ENCODE measurements at places on chromosomes 3 and 15. TPM values are rescaled to one million over a fixed set of nuclear protein-coding genes. Genes with fewer than 3 reads are reported as not detected.
A peak's percentile ranks its signal among the peaks of the same experiment; 100 is the strongest.

The CLRN1 gene
- total RNA-seq, result not detected

The GCSAM gene
- total RNA-seq, result not detected

The ZNF717 gene
- total RNA-seq, result 5.2 TPM

- DNase-seq, result no peak
Measured at GRCh38 chr3:73669260-73669659, 44.5 kb upstream of the PDZRN3 start.

The CCR8 gene
- total RNA-seq, result not detected

The CYP8B1 gene
- not detected for total RNA-seq

GRCh38 chr3:153614140-153614539 lies 452.1 kb downstream of the RAP2B start:
- DNase-seq, result no peak

GRCh38 chr15:42849836-42850235 lies 70.7 kb downstream of the TTBK2 start:
- DNase-seq, result no peak

DNA sequence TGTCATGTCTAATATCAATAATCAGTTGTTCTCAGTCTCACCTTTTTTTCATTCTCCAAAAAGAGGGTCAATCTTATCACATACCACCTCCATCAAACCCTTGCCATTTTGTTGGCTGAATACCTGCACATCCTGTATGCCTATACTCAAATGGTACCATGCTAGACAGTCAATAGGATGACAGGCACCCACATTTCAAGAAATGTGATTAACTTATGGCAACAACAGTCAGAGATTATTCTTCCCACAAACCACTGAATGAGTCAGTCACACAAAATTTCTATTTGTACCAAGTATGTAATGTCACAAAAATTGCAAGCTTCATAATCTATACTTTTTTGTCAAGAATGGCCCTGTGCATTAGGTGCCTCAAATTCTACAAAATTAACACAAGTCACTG lies 5.1 kb upstream of the SLC27A2 start:
- no peak for DNase-seq

DNA sequence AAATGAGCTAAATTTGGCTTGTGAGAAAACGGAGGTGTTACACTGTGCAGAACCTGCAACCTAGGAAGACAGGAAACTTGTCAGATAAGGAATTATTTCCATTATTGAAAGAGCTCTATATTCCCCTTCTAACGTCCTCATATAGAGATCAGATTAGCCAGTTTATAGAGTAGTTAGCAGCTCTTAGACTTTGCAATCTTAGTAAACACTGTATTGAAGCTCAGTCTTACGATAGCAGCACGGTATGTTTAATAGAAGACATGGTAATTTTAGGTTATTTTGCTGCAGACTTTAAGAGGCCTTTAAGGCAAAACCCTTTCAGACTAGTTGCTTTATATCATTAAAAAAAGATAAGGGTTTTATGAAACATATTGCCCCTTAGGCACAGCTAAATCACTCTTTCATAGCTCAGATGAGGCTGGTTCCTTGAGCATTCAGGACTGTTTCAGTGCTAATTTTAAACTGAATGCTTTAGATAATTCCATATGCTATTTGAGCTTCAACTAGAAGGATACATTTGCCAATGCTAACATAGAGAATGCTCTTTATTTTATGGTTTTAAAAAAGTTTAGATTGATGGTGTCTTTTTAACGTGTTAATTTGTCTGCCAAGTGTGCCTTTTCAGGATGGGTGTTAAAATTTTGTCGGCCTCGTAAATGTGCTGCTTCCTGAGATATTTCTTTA lies 234.3 kb downstream of the PYDC2 start:
- DNase-seq, result no peak

The PPP1R14D gene
- 0.33 TPM for total RNA-seq

GRCh38 chr3:2929574-2929973 lies 180.6 kb downstream of the IL5RA start:
- DNase-seq, result no peak

DNA sequence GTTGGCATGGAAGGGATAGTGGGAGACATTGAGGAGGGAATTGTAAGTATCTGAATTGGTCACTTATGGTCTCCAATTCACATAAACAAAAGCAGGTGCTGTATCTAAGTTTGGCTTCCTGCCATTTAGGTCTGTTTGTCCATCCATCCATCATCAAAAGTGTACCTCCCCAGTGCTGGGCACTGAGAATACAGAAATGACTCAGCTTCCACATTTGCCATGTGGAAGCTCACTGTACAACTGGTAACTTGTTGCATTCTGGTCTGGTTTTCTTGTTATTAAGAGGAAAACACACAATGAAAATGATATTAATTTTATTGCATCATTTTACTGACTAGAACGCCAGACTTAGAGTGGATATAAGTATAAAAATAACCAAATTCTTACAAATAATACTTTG lies 30.9 kb upstream of the MUC13 start:
- DNase-seq, result no peak

The AADACL2 gene
- not detected for total RNA-seq

The GOLGA6B gene
- 0.11 TPM for total RNA-seq

DNA sequence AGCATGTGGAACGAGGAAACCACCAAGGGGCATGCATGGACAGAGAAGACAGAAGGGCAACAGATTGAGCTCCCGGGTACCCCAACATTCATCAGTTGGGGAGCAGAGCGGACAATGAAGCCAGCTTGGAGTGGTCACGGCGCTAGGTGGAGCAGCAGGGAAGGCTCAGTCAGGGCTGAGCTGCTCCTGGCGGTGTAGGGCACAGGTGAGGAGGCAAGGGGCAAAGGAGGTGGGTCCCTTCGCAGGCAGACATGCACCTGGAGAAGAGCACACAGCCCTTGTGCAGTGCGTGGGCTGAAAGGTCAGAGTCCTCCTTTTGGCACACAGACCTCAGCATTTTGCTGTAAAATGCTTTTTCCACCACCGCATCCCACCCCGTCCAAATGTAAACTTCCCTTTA lies 90.0 kb upstream of the SLC6A6 start:
- DNase-seq, result no peak

DNA sequence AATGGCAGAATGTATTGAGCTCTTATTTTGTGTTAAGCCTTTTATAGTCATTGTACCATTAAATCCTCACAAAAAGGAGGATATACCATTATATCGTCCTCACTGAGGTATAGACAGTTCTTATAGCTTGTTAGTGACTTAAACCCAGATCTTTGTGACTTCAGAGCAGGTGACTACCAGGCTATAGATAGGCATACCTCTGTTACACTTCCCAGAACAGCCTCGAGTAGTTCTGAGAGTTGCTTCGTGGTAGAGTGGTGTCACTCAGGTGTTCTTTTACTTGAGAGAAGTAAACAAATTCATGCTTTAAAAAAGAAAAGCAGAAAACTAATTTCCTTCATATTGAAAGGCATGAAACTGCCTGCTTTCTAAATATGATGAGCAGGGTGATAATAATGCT lies 59.9 kb downstream of the SEC22A start:
- DNase-seq, result no peak

DNA sequence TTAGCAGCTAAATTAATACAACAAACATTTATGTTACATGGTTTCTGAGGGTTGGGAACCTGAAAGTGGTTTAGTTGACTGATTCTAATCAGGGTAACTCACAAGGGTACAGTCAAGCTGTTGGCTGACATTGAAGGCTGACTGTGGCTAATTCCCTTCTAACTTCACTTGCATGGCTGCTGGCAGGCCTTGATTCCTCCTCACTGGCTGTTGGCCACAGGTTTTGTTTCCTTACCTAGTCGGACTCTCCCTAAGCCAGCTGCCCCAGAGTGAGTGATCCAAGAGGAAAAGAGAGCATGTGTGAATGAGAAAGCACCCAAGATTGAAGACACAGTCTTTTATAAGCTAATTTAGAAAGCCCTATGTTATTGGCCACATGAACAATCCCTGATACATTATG lies 700.1 kb downstream of the ROBO1 start:
- no peak for DNase-seq

The MME gene
- 1.2 TPM for total RNA-seq

The GP9 gene
- total RNA-seq, result not detected

DNA sequence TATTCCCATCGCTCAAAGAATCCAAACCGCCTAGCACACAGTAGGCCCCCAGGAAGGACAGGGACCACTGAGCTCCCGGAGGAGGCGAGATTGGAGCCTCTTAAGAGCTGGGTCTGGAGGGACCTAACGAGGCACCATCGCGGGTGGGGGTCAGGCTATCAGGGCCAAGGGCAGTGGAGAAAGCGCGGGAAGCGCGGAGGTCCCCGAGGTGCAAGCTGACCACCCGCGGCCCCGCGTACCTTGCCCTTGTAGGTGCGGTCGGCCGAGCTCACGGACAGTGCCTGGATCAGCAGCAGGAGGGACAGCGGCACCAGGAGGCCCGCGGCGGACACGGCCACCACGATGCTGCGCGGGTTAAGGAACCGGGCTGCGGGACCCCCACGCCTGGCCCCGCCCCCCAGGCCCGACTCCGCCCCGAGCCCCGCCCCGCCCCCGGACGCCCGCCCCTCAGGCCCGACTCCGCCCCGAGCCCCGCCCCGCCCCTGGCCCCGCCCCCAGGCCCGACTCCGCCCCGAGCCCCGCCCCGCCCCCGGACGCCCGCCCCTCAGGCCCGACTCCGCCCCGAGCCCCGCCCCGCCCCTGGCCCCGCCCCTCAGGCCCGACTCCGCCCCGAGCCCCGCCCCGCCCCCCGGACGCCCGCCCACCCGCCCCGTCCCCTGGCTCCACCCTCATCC lies 3.9 kb downstream of the ZDHHC19 start:
- no peak for DNase-seq

The MED12L gene
- 0.55 TPM for total RNA-seq

- DNase-seq, result no peak
Measured at GRCh38 chr3:112858410-112859069, 11.9 kb upstream of the CD200R1L start.

GRCh38 chr3:76010252-76010651 lies 224.9 kb upstream of the ZNF717 start:
- no peak for DNase-seq

The EOMES gene
- 0.47 TPM for total RNA-seq

DNA sequence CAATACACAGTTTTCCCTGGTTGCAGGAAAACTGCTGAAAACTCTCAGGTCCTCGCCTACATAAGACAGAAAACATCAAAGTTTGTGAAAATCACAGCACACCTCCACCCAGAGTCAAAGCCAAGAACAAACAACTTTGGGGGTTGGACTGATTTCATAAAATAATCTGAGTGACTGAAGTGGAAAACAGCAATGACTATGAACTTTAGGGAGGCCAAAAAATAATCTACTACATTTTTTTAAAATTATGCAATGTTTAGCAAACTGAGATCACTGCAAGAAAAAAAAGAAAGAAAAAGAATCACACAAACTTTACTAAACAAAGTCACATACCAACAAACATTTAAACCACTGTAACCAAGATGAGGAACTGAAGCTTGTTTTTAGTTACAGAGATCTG lies 15.9 kb upstream of the FOXP1 start:
- peak; percentile 18 for DNase-seq

GRCh38 chr15:55389264-55389607 lies 18.9 kb downstream of the CCPG1 start:
- peak; percentile 80 for DNase-seq

The FMN1 gene
- 2.9 TPM for total RNA-seq

DNA sequence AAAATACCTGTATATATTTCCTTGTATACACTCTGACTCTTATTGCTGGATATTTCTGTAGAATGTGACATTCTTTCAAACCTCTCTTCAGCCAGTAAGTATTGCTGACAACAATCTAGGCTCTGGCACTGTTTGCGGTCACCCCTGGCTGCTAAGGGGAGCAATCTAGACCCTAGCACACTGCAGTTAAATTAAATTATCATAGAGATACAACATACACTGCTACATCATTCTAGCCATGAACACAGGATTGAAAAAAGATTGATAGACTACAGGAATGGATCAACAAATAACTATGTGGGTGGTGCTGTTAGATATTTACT lies 108.7 kb upstream of the MEIS2 start:
- no peak for DNase-seq

- DNase-seq, result no peak
Measured at GRCh38 chr3:45332901-45333407, 55.4 kb upstream of the LARS2 start.

DNA sequence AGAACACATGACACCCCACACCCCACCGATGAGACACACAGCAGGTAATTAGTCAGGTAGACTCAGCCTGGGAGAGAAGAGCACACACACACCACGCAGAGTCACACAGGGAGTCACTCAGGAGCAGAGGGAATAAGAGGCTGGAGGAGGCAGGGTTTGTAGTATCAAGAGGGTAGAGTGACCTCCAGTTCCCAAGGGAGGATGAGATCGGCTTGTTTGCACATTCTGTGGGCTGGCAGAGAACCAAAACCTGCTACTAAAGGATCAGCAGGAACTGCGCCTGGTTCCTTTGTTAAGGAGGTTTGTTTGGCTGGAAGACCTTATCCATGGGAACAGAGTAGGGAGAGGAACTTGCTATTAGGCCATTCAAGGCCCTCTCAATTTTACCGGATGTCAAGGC lies 281.4 kb upstream of the SLCO3A1 start:
- peak; percentile 58 for DNase-seq

- no peak for DNase-seq
Measured at GRCh38 chr3:146280864-146281263, 30.0 kb upstream of the PLSCR4 start.

The C3orf52 gene
- 16.7 TPM for total RNA-seq

GRCh38 chr3:12483410-12483809 lies 870 bp upstream of the TSEN2 start:
- peak; percentile 35 for DNase-seq

The VEPH1 gene
- 11.5 TPM for total RNA-seq

The SLC2A2 gene
- not detected for total RNA-seq

The SLC24A5 gene
- not detected for total RNA-seq

The C3orf38 gene
- 15.7 TPM for total RNA-seq

GRCh38 chr3:141960731-141961130 lies 84.3 kb downstream of the ATP1B3 start:
- DNase-seq, result no peak

GRCh38 chr15:52509500-52510245 lies 19.0 kb downstream of the MYO5A start:
- no peak for DNase-seq

DNA sequence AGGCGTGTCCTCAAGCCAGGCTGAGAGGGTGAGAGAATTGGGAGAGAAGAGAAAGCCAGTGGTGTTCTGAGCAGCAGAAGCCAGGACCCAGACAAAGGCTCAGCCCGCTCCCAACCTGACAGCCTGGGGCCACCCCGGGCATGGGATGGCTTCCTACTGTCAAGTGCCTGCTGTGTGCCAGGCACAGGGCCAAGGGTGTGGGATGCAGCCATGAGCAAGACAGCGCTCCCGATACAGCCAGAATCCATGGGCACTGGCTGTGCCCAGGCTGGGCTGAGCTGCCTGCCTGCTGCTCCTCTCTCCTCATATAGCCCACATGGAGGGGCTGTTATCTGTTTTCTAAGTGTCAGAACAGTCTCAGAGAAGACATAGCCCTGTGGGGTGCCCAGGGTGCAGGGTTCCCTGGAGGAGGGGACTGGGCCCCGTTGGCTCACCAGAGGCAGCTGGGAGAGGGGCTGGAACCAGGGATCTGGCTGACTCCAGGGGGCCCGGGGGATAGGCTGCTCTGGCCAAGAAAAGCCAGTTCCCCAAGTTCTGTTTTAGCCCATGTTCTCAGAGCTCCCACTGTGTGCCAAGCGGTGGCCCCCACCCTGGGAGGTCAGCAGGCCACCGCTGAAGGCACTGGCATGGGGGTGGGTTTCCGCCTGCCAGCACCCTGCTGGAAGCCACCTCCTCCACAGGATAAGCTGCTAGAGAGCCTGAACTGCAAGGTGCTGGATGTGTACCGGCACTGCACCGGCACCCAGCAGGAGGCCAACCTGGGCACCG lies 39.0 kb downstream of the CFAP100 start:
- DNase-seq, result no peak
